ENCODE measurements at places on chromosomes 7 and 10.

GRCh38 chr7:81150951-81151361 lies 232.1 kb upstream of the SEMA3C start:
- peak; percentile 19 for DNase-seq

DNA sequence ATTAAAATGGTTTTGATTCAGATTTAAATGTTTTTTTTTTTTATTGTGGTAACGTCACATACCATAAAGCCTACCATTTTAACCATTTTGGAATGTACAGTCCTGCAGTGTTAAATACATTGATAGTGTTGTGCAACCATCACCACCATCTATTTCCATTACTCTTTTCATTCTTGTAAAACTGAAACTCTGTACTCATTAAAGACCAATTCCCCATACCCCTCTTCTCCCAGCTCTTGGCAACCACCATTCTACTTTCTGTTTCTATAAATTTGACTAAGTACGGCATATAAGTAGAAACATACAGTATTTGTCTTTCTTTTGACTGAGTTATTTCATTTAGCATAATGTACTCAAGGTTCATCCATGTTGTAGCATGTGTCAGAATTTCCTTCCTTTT lies 96.2 kb downstream of the EXOC4 start:
- DNase-seq = no peak

GRCh38 chr10:92690915-92691590 lies 1.3 kb downstream of the HHEX start:
- no peak for DNase-seq

DNA sequence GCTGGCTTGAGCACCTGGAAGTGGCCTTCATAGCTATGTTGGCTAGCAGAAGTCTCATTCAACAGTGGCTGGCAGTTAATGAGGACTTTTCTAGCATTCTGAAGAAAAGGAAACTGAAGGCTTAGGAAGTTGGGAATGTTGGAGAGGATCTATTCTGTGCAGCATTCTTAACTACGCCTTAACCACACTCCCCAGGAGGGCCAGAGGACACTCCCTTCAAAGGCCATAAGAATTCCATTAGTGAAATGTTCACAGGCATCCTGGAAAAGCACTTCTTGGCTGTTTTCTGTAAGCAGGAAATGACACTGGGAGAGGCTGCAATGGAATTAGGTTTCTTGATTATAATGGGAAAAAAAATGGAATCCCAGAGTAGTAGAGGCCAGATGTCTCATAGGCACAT lies 188.9 kb downstream of the ARHGAP12 start:
- no peak for DNase-seq

GRCh38 chr7:143380646-143381426 lies at the start of gene ZYX:
Gene ZYX (plus strand): TSS chr7:143381345. CDS start chr7:143381572, 227 bp downstream.
- DNase-seq = peak; percentile 16
